WERI-Rb-1 (cell line): ENCODE measurements at places on chromosomes 3 and 15.

DNA sequence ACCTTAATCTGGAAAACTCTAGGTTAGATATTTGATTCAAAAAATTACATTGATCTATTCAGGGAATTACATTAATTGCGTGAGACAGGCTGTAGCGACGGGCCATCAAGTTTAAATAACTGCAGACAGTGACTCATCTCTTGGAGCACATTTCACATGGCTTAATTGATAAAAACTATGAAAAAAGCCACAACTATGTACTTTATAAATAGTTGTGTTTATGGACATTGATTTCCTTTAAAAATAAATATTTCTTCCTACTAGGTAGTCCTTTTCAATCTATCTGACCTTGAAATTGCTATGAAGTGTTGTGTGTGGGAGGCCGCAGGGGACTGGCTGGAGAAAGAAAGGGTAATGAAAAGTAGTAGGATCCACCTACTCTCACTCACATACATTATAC, 157.8 kb downstream of the IL1RAP start:
- DNase-seq: no peak

- no peak for DNase-seq
Observed at GRCh38 chr3:63726656-63727055, 74.2 kb downstream of the SNTN start.

DNA sequence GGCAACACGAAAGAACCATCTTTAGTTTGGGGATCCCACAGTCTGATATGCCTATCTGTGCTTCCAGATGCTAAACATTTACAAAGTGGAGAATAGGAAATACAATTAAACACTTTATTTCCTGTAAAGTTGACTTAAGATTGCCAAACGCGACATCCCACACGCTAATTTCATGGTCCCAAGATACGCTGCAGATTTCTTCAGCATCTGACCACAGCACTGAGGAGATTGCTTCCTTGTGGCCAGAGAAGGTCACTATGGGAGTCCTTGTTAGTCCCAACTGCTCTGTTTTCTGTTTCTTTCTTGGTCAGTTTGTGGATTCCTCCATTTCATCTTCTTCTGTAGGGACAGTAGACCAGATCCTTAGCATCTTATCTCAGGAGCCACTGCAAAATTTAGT, 43.3 kb downstream of the ASB7 start:
- no peak for DNase-seq

- DNase-seq: no peak
Observed at GRCh38 chr15:74831813-74832495, 5.5 kb downstream of the CPLX3 start.

DNA sequence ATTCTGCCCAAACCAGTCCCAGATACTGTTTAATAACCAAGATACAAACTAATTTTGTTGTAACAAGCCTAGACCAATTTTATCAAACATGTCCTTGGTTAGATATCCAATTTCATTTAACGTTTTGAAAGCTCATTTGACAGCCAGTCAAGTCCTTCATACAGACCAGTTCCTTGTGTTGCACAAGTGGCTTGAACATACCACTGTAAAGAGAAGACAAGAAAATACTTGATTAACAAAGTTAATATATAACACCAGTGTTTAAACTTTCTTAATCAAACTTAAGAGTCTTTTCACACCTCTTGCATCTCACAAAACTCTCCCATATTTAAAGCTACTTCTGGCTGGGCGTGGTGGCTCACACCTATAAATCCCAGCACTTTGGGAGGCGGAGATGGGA, 16.0 kb downstream of the PDE12 start:
- no peak for DNase-seq

DNA sequence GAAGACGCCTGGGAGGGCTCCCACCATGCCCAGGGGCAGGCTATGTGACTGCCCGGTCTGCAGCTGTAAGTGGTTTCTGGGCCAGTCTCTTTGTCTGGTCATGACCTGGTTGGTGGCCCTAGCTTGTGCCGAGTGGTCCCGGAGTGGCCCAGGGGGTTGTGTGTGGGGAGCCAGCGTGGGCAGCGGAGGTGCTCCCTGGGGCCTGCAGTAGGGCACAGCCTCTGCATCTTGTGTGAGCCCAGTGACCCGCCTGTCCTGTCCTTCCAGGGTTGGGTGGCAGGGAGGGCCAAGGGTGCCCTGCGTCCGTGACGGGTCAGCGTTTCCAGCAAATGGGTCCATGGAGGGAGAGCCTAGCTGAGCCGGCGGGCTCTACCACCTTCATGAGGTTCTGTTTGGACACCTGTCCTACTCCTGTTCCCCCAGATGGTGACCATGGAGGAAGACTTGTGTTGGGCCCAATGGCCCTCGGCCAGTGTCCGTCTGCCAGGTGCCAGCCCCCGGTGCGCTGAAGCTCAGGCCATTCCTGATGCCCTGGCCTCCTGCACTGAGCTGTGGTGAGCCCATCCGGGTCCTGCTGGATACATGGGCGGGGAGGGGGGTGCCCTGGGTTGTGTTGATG, 215.4 kb downstream of the SNRPN start:
- DNase-seq: no peak

DNA sequence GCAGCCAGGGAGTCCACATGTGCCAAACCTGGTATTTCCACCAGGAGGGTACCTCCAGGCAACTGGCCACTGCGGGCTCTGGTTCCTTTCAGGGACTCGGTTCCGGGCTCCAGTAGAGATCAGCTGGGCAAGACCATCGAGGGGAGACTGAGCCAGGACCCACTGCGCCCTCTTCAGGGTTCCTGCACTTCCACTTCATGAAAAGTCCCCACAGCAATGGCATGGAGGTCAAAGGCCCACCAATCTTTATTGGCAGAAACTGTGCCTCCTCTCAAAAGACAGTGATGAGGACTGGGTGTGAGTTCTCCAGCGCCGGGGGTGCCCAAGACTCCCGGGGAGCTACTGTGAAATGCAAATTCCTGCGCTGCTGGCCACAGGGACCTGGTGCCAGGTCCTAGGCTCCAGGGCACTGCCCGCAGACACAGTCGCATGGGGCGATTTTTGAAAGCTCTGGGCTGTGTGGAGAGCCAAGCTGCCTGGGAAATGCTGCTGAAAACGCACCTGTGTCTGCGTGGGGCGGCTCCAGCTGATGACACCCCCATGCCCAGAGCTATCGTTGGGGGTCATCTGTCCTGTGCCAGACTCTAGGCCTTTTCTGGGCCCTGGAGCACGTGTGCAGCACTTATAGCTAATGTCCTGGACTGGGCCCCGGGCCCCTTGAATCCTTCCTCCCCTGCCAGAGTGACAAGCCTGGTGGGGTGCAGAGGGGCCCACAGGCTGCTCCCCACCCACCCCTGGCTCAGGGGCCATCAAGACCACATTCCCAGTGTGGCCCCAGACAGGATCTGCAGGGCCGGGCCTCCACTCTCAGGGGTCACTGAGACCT, 144.0 kb downstream of the NSMCE3 start:
- no peak for DNase-seq

DNA sequence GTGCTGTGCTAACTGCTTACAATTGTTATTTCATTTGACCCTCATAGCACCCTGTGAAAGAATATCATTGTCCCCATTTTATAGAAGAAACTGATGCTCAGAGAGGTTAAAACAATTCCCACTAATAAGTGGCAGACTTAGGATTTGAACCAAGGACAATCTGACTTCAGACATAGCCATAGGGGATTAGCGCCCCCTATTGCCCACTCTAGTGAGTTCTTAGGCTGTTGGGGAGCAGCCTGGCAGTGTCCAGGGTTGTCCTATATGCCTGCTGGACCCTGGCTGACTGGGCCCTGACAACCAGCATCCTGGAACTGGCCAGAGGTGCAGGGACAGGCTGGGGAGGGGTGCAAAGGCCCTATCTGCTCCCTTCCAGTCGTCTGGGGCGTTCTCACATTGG, 15.4 kb downstream of the DPH3 start:
- DNase-seq: peak; percentile 64

DNA sequence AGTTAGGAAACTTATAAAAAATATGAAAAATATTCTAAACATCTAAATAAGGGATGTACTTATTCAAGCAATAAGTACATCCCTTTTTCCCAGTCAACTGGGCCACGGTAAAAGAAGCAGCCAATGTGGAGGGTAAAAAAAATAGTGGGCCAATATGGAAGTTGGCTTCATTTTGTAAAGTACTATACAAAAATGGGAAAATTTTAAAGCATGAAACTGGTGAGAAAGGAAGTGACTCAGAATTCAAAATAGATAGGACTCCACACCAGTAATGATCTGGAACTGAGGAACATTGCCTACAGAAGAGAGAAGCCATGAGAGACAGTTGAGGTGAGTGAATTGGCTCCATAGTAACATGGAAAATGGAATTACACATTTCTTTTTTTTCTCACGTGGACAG, 108.9 kb downstream of the FNDC3B start:
- DNase-seq: no peak

- no peak for DNase-seq
Observed at GRCh38 chr15:66962522-66962921, 102.9 kb upstream of the SMAD3 start.

DNA sequence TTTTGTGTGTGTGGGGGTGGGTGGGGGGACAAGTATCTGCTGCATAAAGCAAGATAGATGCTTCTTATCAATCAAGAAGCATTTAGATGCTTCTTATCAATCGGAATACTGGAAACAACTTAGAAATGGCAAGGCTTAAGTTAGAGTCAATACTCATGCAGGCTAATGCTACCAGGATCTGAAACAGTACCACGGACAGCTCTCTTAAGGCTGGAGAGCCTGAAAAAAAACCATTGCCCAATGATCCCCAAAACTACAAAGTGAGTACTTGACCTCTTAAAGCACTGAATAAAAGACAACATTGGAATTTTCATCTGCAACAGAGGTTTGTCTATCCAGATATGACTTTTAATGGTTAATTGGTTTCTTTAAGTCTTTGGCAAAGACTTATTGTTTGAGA, 262.3 kb downstream of the GAP43 start:
- no peak for DNase-seq

DNA sequence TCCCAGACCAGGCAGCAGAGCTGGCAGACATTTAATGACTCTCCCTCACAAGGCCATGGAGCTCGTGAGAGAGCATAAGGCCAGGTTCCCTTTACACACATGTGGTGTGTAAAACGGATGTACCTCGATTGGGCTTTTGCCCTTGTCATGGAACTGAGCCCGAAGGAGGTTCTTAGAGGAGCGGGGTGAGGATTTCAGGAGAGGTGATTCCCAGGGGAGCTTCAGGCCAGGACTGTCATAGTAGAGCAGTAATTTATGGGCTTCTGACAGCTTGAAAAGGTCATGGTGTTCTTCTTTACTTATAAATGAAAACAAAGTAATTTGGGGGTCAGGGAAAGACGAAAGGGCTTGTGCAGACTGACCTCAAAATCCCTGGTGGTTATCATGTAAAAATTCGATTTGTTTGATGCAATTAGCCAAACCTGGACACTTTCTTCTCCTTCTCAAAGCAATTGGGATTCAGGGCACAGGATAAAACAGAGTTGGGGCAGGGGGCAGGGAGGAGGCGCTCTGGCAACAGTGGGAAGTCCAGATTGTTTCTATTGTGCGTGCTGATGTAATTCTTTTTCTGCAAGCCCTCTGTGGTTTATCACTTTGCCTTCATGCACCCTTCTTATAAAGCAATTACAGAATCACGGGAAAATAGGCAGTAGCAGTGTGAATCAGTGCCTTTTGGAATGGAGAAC, 51.0 kb downstream of the CACNA1D start:
- no peak for DNase-seq

GRCh38 chr3:189138901-189139610, 32.7 kb upstream of the TPRG1 start:
- no peak for DNase-seq

- no peak for DNase-seq
Observed at GRCh38 chr3:16284633-16285032, 19.6 kb downstream of the OXNAD1 start.

DNA sequence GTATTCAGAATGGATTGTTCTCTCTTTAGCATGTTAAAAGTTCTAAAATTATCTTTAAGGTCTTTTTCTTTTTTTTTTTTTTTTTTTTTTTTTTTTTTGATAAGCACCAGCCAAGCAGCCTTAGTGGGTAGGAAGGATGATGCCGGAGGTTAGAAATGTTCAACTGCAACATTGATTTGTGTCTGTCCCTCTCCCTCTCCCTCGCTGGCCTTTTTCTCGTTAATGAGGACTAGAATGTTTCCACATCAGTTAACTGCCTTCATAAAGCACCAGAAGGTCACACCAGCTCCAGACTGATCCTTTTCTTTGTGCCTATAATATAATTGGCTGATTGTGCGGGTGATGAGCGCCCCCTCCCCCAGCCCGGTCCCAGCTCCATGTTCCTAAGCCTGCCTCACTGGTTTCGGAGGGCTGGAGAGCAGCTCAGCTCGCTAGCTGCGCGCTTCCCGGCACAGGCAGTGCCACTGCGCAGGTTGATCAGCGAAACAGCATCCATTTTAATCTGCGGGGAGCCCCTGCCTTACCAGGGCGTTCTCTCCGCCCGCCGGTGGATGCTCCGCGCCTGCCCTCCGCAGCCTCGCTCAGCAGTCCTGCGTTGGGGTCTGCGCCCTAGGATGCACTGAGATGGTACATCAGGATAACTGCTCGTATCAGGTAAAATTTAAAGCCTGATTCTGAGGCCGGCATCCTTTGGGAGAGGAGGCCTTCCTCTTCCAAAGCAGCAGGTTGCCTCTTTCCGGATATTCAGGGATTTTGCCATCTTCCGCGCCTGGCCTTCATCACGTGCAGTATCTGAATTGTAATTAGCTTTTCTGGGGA, 148.9 kb upstream of the IL12A start:
- DNase-seq: peak; percentile 12

DNA sequence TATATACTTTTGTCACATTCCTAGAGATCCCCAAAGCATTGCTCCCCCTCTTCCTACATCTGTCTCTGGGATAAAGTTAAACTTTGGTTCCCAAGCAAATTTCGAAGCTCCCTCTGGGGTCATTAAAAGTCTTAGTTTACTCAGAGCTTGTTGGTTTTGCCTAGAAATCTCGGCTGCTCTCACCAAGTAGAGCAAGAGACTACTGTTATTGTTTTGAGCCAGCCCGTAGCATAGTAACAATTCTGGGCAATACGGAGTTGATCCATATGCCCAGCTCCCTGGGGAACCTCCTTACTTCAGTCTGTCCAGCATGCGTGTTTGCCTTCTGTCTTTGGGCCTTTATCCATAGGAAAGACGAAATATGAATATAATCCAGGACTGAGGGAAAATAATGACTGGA, 10.0 kb upstream of the P3H2 start:
- no peak for DNase-seq

DNA sequence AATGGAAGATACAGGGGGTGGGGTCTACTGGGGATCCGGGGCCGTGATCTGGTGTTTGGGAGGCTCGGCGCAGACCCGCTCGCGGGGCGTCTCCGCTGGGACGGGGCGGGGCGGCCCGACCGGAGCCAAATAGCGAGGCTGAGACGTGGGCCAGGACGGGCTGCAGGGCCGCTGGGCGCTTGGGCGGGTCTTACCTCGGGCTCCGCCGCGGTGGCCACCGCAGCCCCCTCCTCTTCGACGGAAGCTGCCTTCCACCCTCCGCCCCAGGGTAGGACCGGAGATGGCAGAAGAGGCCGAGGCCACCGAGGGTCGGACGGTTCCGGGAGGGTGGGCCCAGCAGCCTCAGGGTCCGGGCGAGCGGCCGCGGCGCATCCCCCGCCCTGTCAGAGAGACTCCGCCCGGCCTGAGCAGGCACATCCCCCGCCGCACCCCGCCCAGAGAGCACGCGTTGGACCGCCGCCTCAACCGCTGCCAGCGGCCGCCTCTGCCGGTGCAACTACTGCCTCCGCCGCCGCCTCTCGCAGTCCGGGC, 399 bp downstream of the MYO9A start:
- DNase-seq: peak; percentile 66
